ENCODE measurements at places on chromosomes 12 and 14.

- DNase-seq, result peak; percentile 22
Measured at GRCh38 chr12:67222302-67222701, 46.9 kb upstream of the CAND1 start.

GRCh38 chr14:92649934-92650545 lies 98.4 kb downstream of the LGMN start:
- DNase-seq, result no peak

DNA sequence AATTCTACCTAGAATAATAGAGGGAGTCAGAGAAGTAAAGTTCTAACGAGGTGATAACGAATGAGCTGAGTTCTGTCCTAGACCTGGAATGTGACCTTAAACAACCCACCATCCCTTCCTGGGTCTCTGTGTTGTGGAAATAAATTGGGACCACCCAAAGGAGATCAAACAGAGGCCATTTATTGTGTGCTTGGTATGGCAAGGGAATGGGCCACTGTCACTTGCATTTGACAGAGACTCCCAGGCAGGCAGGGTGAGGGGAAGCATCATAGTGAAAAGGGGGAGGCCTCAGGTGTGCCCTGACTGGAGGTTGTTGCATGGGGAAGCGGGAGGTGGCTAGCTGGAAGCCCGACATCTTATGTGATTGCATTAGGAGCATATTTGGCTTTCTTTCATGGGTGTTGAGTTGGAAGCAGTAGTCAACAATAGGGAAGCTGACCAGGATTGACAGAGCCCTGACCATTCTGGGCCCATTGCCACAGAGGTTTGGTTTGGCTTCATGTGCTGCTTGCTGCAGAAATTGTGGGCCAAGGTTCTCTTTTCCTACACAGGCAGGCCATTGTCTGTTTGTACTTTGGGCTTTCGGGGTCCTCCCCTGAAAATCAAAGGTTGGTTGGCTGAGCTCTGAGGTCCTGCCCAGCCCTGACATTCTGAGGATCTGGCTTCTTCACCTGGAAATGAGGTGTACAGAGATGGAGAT lies 17.6 kb upstream of the FAM181A start:
- DNase-seq, result no peak

DNA sequence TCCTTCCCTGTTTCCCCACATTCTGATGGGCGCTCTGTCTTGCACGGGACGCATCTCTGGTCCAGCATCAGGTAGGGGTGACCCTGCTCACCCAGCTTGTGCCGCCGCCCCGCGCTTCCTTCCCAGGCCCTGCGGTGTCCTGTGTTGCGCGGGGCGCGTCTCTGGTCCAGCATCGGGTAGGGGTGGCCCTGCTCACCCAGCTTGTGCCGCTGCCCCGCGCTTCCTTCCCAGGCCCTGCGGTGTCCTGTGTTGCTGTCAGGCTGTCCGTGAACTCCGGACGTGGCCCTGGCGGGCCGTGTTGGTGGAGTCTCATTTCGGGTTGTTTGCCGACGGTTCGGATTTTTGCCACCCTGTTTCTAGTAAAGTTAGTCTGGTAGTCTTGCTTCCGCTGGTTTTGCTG lies 6.8 kb downstream of the FBRSL1 start:
- no peak for DNase-seq

- DNase-seq, result no peak
Measured at GRCh38 chr14:72598306-72598705, 295.6 kb downstream of the DPF3 start.

DNA sequence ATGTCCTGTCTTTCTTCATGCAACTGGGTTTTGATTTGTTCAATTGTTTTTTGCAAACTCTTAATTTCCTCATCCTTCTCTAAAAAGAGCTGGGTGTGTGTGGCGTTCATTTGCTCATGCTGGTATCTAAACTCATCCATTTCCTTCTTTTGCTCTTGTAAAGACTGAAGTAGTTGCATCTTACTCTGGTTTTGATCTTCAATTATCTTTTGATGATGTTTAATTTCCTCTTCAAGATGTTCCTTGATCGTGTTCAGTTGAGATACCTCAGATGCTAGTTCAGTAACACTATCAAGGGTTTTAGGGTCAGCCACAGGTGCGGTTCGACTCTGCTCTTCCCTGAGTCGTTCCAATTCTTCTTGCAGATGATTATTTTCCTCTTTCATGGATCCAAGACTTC lies 34.8 kb downstream of the TRIP11 start:
- no peak for DNase-seq

DNA sequence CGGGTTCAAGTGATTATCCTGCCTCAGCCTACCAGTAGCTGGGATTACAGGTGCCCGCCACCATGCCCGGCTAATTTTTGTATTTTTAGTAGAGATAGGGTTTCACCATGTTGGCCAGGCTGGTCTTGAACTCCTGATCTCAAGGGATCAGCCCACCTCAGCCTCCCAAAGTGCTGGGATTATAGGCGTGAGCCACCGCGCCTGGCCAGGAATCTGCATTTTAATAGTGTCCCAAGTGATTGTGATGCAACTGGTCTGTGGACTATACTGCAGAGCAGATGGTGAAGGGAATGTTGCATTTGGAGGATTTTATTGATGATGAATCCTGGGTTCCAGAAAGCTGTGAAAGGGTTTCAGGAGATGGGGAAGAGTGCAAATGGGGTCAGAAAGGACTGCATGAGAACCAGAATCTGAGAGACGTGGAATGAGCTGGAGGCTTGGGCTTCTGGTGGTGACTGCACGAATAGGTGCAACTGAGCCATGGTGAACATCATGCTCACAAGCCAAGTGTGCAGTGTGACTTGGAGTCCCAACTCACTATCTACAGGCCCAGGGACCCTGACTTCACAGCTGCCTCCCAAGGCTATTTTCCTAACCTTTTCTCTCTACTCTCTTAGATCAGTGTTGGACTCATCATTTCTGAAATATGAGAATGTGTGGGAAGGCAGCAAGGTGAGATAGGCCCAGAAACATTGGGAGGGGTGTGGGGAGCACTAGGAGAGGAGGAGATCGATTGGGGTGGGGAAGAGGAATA lies 4.5 kb downstream of the RPS26 start:
- no peak for DNase-seq

- DNase-seq, result no peak
Measured at GRCh38 chr12:18382236-18382885, 121.0 kb downstream of the PIK3C2G start.

- no peak for DNase-seq
Measured at GRCh38 chr14:98069712-98070171, 1202.3 kb downstream of the BCL11B start.

- no peak for DNase-seq
Measured at GRCh38 chr14:75877292-75877691, 104.5 kb downstream of the TGFB3 start.

DNA sequence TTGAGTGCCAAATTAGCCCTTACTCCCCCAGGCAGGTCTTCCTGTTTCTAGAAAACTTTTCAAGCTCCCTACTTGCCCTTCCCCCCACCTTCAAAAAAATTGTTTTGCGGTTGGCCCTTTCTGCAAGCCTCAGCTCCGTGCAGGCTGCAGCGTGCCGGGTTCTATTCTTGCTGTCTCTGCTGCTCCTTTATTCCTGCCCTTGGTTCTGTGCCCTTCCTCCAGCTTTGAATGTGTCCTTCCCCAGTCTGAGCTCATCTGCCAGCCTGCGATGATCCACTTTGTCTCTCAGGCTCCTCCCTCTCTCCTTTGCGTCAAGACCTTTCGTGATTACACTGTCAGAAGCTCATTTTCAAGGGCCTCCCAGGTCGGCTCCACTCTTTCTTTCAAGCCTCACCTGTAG lies 98.6 kb downstream of the IRF2BPL start:
- DNase-seq, result no peak

DNA sequence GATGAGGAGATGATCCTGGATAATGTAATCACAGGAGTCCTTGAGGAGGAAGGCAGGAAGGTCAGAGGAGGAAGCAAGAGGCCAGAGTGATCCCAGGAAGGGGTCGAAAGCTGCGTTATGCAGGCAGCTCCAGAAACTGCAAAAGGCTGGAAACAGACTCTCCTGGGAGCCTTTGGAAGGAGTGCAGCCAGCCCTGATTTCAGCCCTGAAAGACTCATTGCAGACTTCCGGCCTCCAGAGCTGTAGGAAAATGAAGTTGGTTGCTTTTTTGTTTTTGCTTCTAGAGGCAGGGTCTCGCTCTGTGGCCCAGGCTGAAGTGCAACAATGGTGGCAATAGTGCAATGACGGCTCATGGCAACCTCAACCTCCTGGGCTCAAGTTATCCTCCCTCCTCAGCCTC lies 44.6 kb upstream of the FZD10 start:
- no peak for DNase-seq

DNA sequence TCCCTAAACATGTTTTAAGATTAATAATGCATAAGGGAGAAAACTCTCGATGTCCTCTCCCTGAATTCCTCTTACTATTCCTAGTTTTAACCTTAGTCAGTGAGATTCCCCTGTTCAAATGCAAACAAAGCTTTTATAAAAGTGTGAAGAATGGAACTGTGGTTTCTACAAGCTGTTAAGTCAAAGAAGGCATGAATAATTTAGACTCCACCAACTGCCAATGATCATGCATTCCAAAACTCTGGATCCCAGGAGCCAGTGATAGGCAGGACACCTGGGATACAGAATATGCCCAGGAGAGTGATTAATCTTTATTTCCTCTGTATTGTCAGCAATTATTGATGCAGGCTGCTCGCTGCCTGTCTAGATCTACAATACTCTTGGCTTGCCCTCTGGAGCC lies 190.3 kb upstream of the ATF7IP start:
- no peak for DNase-seq

All from iPS DF 6.9 (cell line).